ENCODE measurements at places on chromosomes 6 and 20.

GRCh38 chr6:40988634-40989033 lies 50.4 kb downstream of the UNC5CL start:
- no peak for DNase-seq

GRCh38 chr6:52210227-52210626 lies 24.1 kb downstream of the IL17A start:
- DNase-seq = no peak

GRCh38 chr6:82957171-82957867 lies 108.3 kb downstream of the UBE3D start:
- no peak for DNase-seq

- DNase-seq = no peak
Observed at GRCh38 chr20:8764344-8764962, 304.4 kb upstream of the PLCB4 start.

DNA sequence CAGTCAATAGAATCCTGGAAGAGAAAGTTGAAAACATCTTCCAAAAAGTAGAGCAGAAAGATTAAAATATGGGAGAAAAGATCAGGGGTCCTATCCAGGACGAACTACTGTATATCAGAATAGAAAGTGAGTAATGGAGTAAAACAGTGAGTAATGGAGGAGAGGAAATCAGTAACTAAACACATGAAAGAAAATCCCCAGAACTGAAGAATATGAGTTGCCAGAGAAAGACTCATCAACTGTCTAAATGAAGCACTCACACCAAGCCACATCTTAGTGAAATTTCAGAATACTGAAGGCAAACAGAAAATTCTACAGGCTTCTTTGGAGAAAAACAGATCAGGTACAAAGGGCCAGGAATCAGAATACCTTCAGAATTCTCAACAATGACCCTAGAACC lies 14.9 kb downstream of the IL17A start:
- no peak for DNase-seq

- DNase-seq = no peak
Observed at GRCh38 chr6:122153557-122153956, 245.9 kb upstream of the HSF2 start.

DNA sequence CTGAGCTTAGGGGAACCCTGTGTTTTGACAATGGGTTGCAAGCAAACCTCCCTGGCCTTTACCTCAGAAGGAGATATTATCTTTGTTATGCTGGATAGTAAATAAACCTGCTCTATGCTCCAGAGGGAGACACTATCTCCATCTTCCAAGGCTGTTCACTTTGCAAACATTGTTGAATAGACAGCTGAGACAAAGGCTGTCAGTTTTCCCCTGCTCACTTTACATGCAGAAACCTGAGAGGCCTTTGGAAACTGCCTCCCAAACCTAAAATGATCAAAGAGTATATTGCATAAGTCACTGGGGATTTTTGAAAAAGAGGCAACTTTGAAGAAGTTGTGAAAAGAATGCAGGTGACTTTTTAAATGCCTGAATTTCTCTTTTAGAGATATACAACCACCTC lies 61.6 kb downstream of the MRAP2 start:
- DNase-seq = no peak
